Type B pancreatic cell (in vitro differentiated cells): ENCODE measurements at places on chromosomes 3 and 15. TPM values are rescaled to one million over a fixed set of nuclear protein-coding genes. Genes with fewer than 3 reads are reported as not detected.

Gene TMEM108
- 4.8 and 7.4 TPM in 2 replicates for total RNA-seq

Gene ABI3BP
- total RNA-seq = 5.0 and 7.3 TPM in 2 replicates

Gene HESX1
- total RNA-seq = 0.40 and 1.7 TPM in 2 replicates

Gene GAP43
- 4.2 and 46.5 TPM in 2 replicates for total RNA-seq

Gene SNTN
- not detected in 2 replicates for total RNA-seq

Gene CDCP1
- total RNA-seq = 26.3 and 82.5 TPM in 2 replicates

Gene ERICH6
- not detected in 2 replicates for total RNA-seq

Gene SLC6A6
- total RNA-seq = 24.5 and 30.3 TPM in 2 replicates

Gene ZIC4
- total RNA-seq = 40.2 TPM in 1 of 2 replicates, not detected in the other

Gene ARL14
- 0.53 and 1.9 TPM in 2 replicates for total RNA-seq

Gene FILIP1L
- total RNA-seq = 30.6 and 31.5 TPM in 2 replicates

Gene CEP19
- total RNA-seq = 1.1 and 4.5 TPM in 2 replicates

Gene PYGO1
- 7.7 and 29.0 TPM in 2 replicates for total RNA-seq

Gene CCR3
- 0.14 TPM in 1 of 2 replicates, not detected in the other for total RNA-seq

Gene GALNT15
- 0.17 TPM in 1 of 2 replicates, not detected in the other for total RNA-seq

Gene APBA2
- total RNA-seq = 8.5 and 33.3 TPM in 2 replicates

Gene SEMA3F
- 41.9 and 48.0 TPM in 2 replicates for total RNA-seq

Gene SERPINI2
- total RNA-seq = 0.70 TPM in 1 of 2 replicates, not detected in the other

Gene CCDC33
- 2.2 and 5.0 TPM in 2 replicates for total RNA-seq

Gene PARP6
- total RNA-seq = 74.6 and 97.5 TPM in 2 replicates

Gene SCAANT1
- total RNA-seq = not detected in 2 replicates

Gene APOD
- 0.57 and 1.6 TPM in 2 replicates for total RNA-seq

Gene SLC30A4
- 7.2 and 12.5 TPM in 2 replicates for total RNA-seq
